ENCODE measurements at places on chromosomes 13 and 19.

DNA sequence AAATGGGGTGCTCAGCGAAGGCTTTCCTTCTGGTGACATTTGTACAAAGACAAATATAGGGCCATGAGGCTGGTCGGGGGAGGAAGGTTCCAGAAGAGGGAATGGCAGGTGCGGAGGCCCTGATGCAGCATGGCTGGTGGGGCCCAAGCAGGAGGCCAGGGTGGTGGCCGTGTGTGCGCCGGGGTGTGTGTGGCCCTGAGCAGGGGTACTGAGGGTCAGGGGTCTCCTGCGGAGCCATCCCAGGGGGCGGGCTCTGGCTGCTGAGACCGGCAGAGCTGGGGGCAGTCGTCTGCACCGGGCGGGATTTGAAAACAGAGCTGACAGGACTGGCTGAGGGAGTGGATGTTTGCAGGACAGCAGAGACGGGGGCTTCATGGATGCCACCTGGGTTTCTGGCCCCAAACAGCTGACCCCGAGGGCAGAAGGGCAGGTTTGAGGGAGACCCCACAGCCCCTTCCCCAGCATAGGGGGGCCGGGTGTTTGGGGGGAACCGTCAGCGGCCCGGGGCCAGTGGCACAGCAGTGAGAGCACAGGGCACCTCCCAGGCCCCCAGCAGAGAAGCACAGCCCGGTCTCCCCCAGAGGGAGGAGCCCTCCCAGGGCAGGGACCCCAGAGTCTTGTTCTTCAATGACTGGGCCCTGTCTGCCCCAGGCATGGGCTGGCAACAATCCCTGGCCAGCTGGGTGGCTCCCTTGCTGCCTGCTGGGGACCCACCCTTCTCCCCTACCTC, 11.4 kb downstream of the PIAS4 start:
- no peak for DNase-seq

DNA sequence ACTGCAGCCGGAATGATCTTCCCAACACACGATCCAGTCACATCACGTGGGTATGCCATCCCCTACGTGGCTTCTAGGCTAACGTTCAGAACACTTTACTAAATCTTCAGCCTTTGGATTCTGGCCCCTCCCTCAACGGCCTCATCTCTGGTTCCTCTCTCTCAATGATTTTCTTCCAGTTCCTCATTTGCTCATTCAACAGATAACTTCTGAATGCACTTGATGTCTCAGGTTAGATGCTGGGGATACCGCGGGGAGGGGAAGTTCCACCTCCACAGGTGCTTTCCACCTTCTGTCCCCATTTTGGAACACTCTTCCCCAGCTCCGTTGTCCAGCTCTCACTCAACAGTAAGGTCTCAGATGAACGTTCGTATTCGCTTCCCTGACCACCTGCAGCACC, 66.1 kb downstream of the ATP7B start:
- DNase-seq: no peak

DNA sequence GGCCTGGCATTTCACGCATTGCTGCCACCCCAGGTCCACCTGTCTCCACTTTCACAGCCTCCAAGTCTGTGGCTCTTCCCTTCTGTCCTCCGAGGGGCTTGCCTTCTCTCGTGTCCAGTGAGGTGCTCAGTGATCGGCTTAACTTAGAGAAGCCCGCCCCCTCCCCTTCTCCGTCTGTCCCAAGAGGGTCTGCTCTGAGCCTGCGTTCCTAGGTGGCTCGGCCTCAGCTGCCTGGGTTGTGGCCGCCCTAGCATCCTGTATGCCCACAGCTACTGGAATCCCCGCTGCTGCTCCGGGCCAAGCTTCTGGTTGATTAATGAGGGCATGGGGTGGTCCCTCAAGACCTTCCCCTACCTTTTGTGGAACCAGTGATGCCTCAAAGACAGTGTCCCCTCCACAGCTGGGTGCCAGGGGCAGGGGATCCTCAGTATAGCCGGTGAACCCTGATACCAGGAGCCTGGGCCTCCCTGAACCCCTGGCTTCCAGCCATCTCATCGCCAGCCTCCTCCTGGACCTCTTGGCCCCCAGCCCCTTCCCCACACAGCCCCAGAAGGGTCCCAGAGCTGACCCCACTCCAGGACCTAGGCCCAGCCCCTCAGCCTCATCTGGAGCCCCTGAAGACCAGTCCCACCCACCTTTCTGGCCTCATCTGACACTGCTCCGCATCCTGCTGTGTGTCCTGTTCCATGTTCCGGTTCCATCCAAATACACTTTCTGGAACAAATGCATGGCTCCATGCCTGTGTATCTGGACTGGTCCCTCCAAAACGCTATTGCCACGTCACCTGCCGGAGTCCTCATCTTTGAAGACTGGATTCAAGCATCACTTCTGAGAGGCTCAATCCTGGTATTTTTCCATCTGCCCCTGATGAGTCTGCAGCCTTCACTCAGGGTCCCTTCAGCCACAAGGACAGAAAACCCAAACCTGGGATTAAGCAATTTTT, 10.7 kb upstream of the DHDH start:
- no peak for DNase-seq

- DNase-seq: no peak
These were observed 73.5 kb downstream of the STK24 start for GRCh38 chr13:98503175-98504028.

DNA sequence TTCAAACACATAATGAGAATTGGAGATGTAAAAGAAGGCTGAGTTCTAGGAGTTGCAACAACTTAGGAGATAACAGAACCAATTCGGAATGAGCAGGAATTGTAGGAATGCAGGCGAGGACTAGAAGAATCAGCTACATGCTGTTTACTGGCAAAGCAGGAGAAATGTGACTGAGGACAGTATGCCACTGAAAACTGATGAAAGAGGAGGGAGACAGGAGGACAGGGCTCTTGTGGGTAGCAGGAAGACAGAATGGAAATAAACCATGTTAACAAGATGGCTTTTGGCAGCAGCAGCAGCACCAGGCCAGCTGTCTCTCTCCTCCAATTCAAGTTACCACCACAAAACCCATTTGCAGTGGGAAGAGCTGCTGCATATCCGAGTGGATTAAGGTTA, 91.0 kb upstream of the SLC15A1 start:
- DNase-seq: no peak

DNA sequence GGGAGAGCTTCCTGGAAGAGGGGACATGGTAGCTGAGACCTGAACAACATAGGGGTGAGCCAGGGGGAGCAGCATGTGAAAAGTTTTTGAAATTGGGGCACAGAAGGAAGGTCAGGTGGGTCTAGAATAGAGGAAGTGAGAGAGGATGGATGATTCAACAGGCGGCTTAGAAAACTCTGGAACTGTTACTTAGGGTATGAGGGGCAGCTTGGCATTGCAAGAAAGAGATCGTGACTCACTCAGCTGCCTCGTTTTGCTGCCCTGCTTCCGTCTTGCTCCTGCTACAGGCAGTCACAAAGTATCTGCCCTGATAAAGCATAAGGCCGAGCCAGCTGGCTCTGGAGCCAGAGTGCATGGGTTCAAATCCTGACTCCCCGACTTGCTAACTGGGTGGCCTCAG, 1.3 kb upstream of the CEACAM20 start:
- no peak for DNase-seq

GRCh38 chr19:7644550-7644877, 7.6 kb downstream of the STXBP2 start:
- DNase-seq: no peak

DNA sequence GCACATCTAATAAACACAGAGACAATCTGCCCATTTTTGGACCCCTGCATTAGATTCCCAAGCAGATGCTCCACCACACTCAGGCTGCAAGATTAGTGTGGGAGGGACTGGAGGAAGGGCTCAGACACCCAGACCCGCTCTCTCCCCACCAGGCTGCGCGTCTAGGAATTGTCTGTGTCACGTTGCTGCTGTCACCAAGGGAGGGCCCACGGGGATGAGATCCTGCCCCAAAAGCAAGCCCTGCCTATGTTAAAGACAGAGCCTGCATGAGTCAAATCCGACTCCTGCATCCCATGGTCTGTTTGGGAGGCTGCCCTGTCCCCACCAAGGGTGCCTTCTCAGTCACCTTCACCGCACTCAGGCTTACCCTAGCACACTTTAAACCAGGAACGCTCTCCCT, 114.4 kb upstream of the ZNF507 start:
- DNase-seq: no peak

- no peak for DNase-seq
These were observed at the start of gene SELENOV for GRCh38 chr19:39514840-39515550. Gene SELENOV, plus strand, starts transcription at chr19:39515139. Its CDS starts 74 bp downstream, at chr19:39515213.
